Esophagus mucosa (tissue), 1 donor: ENCODE measurements at places on chromosomes 11 and 22. TPM values are rescaled to one million over a fixed set of nuclear protein-coding genes. Genes with fewer than 3 reads are reported as not detected.
A peak's percentile ranks its signal among the peaks of the same experiment; 100 is the strongest.

DNA sequence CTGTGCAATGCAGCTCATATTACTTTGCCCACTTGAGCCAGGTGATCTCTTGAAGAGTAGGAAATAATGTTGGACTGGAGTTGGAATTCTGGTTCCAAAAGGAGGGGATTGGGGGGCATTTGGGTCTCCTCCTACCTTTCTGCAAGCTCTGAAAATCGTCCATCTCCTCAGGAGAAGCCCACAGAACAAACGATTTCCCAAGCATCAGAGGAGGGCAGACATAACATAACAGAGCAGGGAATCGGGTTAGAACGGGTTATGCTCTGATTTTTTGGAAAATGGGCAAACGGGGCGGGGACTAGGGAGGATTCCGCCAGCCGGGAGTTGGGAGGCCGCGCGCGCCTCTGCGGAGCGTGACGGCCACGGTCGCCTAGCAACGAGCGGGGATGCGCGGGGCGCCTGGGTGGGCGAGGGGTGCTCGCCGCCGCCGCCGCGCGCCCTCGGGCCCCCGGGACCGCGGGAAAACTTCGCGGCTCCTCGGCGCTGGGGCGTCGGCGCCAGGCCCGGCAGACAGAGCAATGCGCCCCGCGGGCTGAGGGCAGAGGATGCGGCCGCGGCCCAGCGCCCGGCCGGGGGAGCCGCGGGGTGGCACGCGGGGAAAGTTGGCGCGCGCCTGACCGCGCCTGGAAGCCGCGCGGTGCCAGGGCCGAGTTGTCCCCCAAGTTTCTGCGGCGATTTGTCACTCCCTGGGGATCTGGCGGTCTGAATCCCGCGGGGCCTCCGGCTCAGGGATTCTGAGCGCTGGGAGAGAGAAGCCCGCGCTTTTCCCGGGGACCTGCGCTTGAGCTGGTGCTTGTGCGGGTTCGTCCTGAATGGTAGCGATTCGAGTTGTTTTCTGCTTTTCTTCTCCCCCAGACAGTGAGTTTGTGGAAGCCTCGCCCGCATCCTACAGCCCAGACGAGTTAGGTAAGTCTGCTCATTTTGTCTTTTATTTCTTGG lies 27.8 kb upstream of the AMOTL1 start:
- peak; percentile 37 for ATAC-seq

DNA sequence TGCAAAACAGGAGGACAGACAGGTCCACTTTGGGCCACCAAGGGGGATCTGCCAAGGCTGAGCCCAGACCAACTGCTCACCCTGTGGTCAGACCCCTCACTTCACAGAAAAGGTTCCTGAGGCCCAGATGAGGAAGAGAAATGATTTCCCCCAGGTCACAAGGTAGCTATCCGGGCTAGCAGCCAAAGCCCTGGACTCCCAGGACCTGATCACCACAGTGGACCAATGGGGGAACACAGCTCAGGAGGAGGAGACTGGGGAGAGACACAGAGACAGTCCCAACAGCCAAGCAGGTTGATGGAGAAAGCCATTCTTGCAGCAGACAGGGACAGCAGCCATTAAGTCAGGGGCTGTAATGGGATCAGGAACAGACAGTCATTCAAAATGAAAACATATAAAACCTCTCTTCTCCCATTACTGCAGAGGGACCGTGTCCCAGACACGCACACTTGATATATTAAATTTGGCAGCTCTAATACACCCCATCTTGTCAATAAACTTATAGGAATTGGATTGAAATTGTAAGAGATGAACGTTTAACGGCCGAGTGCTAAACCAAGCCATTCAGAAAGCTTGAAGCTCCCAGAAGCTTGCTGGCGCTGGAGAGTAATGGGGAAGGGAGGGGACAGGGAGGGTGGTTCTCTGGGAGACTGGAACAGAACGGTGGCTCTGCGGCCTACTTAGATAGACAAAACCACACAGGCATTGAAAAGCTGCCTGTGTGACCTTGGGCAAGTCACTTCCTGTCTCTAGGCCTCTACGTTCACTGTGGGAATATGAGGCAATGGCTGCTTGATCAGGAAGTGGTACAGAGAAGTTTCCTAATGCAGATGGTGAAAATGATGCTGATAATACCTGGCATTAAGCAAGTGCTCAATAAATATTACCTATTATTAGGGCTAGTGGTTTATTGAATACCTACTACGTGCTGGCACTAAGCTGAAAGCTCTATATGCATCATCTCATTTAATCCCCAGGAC lies 16.0 kb downstream of the ZMAT5 start:
- peak; percentile 24 for ATAC-seq

The CLCF1 gene
- total RNA-seq: 1.6 TPM

The WBP2NL gene
- total RNA-seq: 0.60 TPM

DNA sequence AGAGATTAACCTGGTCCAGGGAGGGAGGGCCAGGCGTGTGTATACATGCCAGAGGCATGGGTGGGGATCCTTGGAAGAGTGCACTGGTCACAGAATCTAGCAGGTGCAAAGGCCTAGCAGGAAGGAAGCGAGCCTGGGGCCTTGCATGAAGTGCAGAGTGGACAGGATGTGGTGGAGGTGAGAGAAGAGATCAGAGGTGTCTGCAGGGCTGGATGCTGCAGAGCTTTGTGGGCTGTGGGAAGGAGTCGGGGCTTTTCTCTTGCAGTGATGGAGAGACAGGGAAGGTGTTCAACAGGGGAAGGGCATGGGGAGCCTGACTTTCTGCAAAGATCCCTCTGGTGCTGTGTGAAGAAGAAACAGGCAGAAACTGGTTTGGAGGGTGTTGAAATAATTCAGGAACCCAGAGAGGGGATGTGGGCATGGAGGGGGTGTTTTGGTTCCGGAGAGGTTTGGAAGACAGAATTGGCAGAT lies 2.5 kb upstream of the TPST2 start:
- ATAC-seq: peak; percentile 62

The SH3BP1 gene
- 40.2 TPM for total RNA-seq

The DDTL gene
- 1.7 TPM for total RNA-seq

The EPS8L2 gene
- total RNA-seq: 259 TPM

The CARD16 gene
- total RNA-seq: 14.0 TPM

- ATAC-seq: peak; percentile 77
These were observed 26.1 kb upstream of the SLC25A18 start for GRCh38 chr22:17537155-17537554.

- no peak for ATAC-seq
These were observed 1404.8 kb downstream of the LRRC4C start for GRCh38 chr11:40054631-40055030.

- peak; percentile 44 for ATAC-seq
These were observed 19.5 kb downstream of the TXN2 start for GRCh38 chr22:36461665-36462649.

The OR6Q1 gene
- total RNA-seq: not detected

DNA sequence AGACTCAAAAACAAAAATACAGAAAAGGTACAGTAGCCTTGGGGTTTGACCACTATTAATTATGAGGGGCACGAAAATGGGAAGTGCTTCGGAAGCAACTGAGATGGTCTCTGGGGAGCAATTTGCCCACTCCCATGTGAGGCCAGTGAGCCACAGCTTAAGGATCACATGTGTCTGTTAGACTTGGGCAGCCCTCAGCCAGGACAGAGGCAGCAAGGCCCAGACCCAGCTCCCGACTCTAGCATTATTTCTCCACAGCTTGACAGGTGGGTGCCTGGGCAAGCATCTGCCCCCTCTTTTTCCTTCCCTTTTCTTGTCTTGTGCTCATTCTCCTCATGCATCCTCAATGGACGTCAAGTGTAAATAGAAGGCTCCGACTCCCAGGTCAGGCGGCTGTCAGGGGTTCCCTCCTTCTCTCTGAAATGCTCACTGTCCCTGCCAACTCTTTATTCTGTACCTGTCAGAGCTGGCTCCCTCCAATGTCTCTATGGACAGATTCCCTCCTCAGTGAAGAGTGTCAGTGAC lies 137.0 kb upstream of the RCN1 start:
- ATAC-seq: no peak

GRCh38 chr11:61292356-61292755 lies 2.8 kb downstream of the VWCE start:
- ATAC-seq: no peak

The GDPD4 gene
- not detected for total RNA-seq

GRCh38 chr22:19117111-19117512 lies 5.1 kb downstream of the DGCR2 start:
- no peak for ATAC-seq

DNA sequence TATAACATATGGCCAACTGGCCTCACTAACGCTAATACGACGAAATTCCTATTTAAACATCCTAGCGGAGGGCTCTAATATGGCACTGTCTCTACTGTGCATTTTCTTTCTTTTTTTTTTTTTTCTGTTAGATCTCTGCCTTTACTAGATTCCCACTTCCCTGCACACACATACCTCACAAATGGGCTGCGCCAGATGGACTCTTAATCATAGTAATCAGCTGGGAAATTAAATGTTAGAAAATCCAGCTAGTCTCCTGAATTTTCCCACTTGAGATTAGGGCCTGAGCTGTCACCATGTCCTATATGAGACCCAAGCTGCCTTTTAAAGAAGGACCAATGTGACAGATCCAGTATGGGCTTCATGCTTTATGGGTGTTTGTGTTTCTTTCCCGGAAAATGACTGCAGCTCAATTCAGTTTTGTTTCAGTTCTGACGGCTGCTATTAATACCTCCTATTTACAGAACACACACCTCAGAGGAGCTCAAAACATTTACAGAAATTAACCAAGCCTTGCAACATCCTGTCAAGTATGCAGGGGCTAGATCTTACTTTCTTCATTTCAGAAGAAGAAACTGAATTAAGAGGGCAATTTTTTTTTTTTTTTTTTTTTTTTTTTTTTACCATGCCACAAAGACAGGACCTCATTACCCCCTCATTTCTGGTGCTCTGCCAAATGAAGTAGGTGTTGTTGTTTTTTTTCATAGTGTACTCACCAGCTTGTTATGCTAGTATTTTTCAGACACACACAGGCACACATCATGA lies 49.8 kb upstream of the BLID start:
- ATAC-seq: no peak

The TEX54 gene
- total RNA-seq: not detected

- ATAC-seq: no peak
These were observed 411.9 kb downstream of the SOX6 start for GRCh38 chr11:15944460-15944859.

The MOGAT2 gene
- 0.60 TPM for total RNA-seq

GRCh38 chr11:33065445-33066178 lies 26.2 kb downstream of the TCP11L1 start:
- peak; percentile 73 for ATAC-seq

- ATAC-seq: no peak
These were observed 250.3 kb downstream of the TBC1D22A start for GRCh38 chr22:47012589-47013370.

- ATAC-seq: peak; percentile 12
These were observed at the start of gene SMIM45 for GRCh38 chr22:41951898-41952474. TSS of gene SMIM45 (plus strand) at chr22:41952150.

The KRTAP5-2 gene
- total RNA-seq: not detected

DNA sequence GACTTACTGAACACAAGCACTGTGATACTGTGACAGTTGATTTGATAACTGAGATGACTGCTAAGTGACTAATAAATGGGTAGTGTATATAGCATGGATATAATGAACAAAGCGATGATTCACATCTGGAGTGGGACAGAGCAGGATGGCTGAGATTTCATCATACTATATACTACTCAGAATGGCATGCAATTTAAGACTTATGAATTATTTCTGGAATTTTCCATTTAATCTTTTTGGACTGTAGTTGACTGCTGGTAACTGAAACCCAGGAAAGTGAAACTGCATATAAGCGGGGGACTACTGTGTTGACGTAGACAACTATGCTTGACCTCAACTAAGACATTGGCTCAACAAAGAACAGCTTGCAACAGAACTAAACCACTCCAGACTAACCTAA lies 20.0 kb upstream of the NUCB2 start:
- peak; percentile 96 for ATAC-seq

- no peak for ATAC-seq
These were observed 5.1 kb upstream of the PPP6R3 start for GRCh38 chr11:68455485-68455884.

GRCh38 chr11:134529212-134530096 lies 117.4 kb upstream of the B3GAT1 start:
- no peak for ATAC-seq

DNA sequence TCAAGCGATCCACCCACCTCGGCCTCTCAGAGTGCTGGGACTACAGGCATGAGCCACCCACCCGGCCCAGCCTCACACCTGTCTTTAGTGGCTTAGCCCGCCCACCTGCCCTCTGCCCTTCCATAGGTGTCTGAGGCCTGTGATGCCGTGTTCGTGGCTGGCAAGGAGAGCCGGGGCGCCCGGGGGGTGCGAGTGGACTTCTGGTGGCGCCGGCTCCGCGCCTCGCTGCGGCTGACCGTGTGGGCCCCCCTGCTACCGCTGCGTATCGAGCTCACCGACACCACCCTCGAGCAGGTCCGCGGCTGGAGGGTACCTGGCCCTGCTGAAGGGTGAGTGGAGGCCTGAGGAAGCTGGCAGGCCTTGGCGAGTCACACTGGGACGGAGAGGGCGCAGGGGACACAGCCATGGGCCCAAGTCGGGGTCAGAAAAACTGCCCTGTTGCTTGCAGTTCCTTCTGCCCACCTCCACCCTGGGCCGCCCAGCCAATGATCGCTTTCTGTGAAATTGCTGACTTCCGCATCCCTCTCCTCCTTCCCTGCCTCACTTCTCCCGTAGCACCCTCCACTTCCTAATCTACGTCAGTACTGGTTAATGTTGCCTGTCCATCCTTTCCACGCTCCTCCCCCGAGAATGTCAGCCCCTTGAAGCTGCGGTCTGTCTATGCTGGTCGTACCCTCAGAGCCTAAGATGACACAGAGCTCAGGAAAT lies 9.3 kb downstream of the TMEM132A start:
- ATAC-seq: no peak

- ATAC-seq: no peak
These were observed 75.9 kb downstream of the NECTIN1 start for GRCh38 chr11:119652907-119653659.

GRCh38 chr22:39815932-39816331 lies 77.6 kb downstream of the ENTHD1 start:
- no peak for ATAC-seq

The IFITM1 gene
- 59.8 TPM for total RNA-seq

DNA sequence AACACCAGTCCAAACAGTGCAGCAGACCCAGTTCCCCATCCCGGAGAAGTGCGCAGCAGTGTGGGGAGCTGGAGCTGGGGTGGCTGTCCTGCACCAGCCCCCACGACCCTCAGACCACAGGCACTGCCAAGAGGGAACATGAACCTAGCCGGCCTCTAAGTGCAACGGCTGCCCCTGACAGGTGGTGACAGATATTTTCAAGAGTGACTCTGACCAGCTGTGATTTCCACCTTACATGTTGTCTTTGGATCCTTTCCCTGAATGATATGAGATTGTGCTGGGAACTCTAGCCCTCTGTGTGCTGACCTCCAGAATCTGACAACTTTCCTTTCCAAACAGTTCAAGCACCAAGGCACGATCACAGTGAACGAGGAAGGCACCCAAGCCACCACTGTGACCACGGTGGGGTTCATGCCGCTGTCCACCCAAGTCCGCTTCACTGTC lies 12.6 kb downstream of the SERPIND1 start:
- no peak for ATAC-seq

The SELENOM gene
- total RNA-seq: 13.7 TPM

- no peak for ATAC-seq
These were observed 78.3 kb upstream of the ARHGAP32 start for GRCh38 chr11:129270446-129270845.
